ENCODE measurements at places on chromosomes 4 and X. TPM values are rescaled to one million over a fixed set of nuclear protein-coding genes. Genes with fewer than 3 reads are reported as not detected.

Gene CLDN24
- total RNA-seq, result not detected

Gene AMBN
- not detected for total RNA-seq

Gene SPANXA2
- total RNA-seq, result not detected

Gene KIT
- 18.7 TPM for total RNA-seq

Gene WNK3
- 16.5 TPM for total RNA-seq

Gene UGT2A1
- total RNA-seq, result not detected

Gene GYPA
- total RNA-seq, result 0.99 TPM

Gene FAM241A
- total RNA-seq, result 2.3 TPM

Gene GALNTL6
- total RNA-seq, result 8.5 TPM

Gene PFKFB1
- total RNA-seq, result not detected

Gene SPIN2A
- 1.8 TPM for total RNA-seq

Gene ADH1C
- total RNA-seq, result not detected

All from dorsolateral prefrontal cortex (tissue), 122 donors.